Posterior vena cava (tissue), 2 donors: ENCODE measurements at places on chromosomes 1 and 21. TPM values are rescaled to one million over a fixed set of nuclear protein-coding genes. Genes with fewer than 3 reads are reported as not detected.

The GREM2 gene
- 21.1 TPM for total RNA-seq

The PTGS2 gene
- 9.3 TPM for total RNA-seq

The INSRR gene
- 0.23 TPM for total RNA-seq

The LDLRAD1 gene
- not detected for total RNA-seq

The DVL1 gene
- 61.9 TPM for total RNA-seq

The C8B gene
- not detected for total RNA-seq

The ROR1 gene
- 19.3 TPM for total RNA-seq

The TTC4 gene
- 13.9 TPM for total RNA-seq

The VHLL gene
- not detected for total RNA-seq

The HOOK1 gene
- total RNA-seq = 0.14 TPM

The MYOG gene
- total RNA-seq = not detected

The LCE1B gene
- not detected for total RNA-seq

The NUP210L gene
- 0.05 TPM for total RNA-seq

The PLXNA2 gene
- 40.6 TPM for total RNA-seq

The CNKSR1 gene
- total RNA-seq = 2.4 TPM

The NGF gene
- 6.7 TPM for total RNA-seq

The KDF1 gene
- not detected for total RNA-seq

The PLA2G4A gene
- total RNA-seq = 18.6 TPM

The RXFP4 gene
- not detected for total RNA-seq

The LCE3D gene
- total RNA-seq = not detected

The GOLT1A gene
- total RNA-seq = not detected

The OLIG1 gene
- not detected for total RNA-seq

The PRSS38 gene
- total RNA-seq = not detected

The ZNF683 gene
- total RNA-seq = not detected

The SETD4 gene
- 11.9 TPM for total RNA-seq

The RYR2 gene
- 8.8 TPM for total RNA-seq

The SERINC2 gene
- total RNA-seq = 3.9 TPM

The LAMB3 gene
- total RNA-seq = 1.5 TPM

The TNFRSF8 gene
- total RNA-seq = 1.00 TPM

The CRABP2 gene
- total RNA-seq = 9.2 TPM

The RPE65 gene
- 0.19 TPM for total RNA-seq

The KPNA6 gene
- 66.3 TPM for total RNA-seq

The CLCNKB gene
- total RNA-seq = 0.88 TPM

The GSTM1 gene
- total RNA-seq = not detected

The SELE gene
- total RNA-seq = 1.1 TPM

The ATP6V1G3 gene
- not detected for total RNA-seq

The CCT3 gene
- total RNA-seq = 124 TPM

The ATP8B2 gene
- total RNA-seq = 153 TPM

The ZSCAN20 gene
- 5.7 TPM for total RNA-seq

The FMO2 gene
- total RNA-seq = 41.0 TPM

The SORT1 gene
- total RNA-seq = 125 TPM

The DNM3 gene
- total RNA-seq = 4.9 TPM

The ADAMTS4 gene
- total RNA-seq = 28.0 TPM

The CDC42BPA gene
- 56.4 TPM for total RNA-seq

The DTL gene
- total RNA-seq = 0.74 TPM

The CCDC185 gene
- total RNA-seq = not detected

The TUT4 gene
- total RNA-seq = 39.8 TPM

The MAP3K21 gene
- 0.29 TPM for total RNA-seq

The CA6 gene
- not detected for total RNA-seq

The NBPF9 gene
- total RNA-seq = 22.8 TPM

The WDR64 gene
- total RNA-seq = not detected
